ENCODE measurements at places on chromosomes 5 and 9.

DNA sequence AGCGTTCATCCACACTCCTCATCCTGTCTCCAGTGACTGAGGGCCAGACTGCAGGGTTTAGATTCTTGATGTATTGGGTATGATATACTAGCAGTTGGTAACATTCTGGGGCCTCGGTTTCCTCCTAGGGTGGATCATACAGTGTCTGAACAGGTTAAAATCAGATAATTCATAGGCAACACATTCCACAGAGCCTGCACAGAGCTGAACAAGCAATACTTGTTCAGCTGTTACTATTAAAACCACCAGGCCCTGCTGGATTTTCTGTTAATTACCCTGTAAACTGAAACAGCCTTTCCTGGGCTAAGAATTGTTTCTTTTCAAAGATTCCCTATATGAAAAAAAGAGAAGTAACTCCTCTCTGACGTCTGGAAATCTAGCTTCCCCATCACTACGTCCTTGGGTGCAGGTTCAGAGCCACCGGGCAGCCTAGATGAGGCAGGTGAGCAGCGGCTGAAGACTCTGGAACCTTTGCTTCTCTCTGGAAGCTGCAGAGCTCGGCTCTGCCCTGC, 1313.5 kb upstream of the WWC1 start:
- no peak for DNase-seq

- DNase-seq, result peak; percentile 85
These were observed 1.7 kb upstream of the EFNA5 start for GRCh38 chr5:107672211-107673038.

DNA sequence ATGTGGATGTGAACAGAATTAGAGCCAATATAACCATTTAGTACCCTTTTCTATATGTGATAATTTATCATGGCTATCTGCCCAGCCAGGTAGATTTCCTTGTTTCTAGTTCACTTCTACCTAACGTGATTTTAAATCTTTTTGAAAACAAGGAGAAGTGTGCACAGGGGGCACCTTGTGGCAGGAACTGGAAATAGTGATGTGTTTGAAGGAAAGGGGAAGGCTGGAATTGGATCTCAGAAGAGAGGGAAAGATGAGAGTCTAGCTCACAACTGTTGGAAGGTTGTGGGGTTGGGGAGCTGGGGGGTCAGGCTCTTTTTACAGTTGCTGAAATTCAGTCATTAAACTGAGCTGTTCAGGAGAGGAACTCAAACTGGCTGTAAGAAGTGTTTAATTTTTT, 219.5 kb downstream of the KCTD16 start:
- DNase-seq, result no peak

GRCh38 chr9:77194423-77194822, 17.1 kb downstream of the VPS13A start:
- no peak for DNase-seq

- no peak for DNase-seq
These were observed 2.8 kb downstream of the GM2A start for GRCh38 chr5:151255621-151256286.

DNA sequence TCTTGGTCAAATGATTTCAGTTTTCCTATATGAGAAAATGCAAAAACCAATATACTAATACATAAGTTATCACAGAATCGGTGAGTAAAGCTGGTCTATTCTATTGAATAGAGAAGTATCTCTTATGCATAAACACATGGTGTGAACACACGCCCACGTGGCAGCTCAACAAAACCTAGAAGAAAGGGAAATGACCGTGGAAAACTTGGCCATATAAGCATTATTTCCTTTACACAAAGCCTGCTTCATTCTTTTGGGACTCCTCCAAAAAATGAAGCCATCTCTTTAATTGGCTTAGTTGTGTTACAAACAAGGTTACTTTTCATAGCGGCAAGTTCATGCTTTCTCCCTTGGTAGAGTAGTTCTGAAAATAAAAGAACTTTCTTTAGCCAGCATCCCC, 183.2 kb downstream of the TMEM161B start:
- DNase-seq, result no peak

- DNase-seq, result no peak
These were observed 565.7 kb upstream of the WWC1 start for GRCh38 chr5:167725741-167726140.

- no peak for DNase-seq
These were observed 325.6 kb downstream of the ENC1 start for GRCh38 chr5:74314906-74315305.

DNA sequence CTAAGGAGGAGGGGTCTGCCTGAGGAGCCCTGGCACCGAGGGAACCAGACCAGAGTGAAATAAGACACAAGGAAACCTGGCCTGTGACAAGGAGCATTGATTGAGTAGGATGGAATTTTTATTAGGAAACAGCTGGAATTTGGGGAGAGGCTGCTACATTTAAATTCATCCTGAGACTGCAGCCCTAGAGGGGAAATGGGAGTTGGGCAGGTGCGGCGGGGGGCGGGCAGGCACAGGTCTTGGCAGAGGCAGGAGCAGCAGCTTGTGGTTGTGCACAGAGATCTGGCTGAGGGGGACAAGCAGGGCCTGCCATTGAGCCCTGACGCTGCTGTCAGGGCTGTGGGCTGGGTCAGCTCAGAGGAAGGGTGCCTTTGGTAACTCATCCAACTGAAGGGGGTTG, 71.6 kb downstream of the PCDH1 start:
- no peak for DNase-seq

GRCh38 chr9:88927510-88927909, 63.8 kb upstream of the S1PR3 start:
- DNase-seq, result no peak

GRCh38 chr9:12916042-12916441, 141.2 kb downstream of the LURAP1L start:
- DNase-seq, result no peak

DNA sequence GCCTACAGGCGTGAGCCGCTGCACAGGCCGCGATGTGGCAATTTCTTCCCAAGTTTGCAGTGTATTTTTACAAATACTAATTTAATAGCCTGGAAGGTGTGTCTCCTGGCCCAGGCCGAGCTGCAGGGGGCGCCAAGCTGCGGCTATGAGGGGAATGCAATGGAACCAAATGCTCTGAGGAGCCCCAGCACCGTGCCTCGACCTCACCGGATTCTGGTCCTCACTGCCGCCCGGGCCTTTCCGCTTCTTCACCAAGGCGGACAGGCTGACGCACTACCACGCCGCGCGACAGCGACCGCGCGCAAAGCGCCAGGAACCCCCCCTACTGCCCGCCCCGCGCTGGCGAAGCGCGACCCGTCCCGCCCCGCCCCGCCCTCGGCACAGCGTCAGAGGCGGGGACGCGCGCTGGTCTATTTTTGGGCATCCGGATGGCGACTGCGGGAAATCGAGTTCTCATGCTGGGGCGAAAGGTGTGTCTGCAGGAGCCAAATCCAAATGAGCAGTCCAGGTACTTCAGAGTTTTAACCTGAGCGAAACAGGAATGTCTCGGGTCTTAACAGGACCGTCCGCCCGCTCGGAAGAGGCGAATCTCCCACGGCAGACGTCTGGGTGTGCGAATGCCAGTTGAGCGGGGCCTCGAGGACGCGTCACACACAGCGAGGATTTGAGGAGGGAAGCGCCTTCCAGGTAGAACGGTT, 31.7 kb upstream of the PRXL2C start:
- DNase-seq, result peak; percentile 57

GRCh38 chr9:20592673-20593072, 29.6 kb downstream of the MLLT3 start:
- DNase-seq, result no peak

DNA sequence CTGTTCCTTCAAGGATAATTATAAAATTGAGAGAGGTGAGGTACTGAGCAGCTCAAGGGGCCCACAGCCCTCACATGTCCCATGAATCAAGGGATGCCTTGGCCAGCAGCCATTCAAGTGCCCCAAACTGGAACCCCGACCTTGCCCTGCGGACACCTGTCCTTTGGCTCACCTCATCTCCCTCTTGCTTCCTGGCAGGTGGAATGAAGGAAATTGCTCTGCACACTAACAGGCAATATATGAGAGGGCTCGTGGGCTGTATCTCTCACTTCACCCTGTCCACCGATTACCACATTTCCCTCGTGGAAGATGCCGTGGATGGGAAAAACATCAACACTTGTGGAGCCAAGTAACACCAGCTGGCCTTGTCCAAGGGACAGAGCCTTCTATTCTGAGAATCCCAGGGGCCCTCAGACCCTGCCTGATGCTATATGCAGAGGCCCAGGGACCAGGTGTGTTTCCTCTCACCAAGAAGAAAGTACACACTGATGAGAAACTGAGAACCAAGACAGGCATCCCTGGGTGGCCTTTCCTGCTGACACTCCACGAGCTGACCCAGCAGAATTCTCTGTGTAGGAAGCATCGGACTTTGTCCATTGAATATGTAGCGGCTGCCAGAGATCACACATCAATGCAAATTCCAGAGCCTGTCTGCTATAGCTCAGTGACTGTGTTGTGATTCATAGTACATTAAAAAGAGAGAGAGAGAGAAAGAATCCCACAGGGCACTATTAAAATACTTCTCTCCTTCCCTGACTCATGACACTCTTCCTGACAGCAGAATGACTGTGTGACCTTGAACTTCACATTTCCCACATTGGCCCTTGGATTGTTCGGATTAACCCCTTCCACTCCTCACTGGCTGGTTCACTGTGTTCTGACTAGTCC, 92.6 kb downstream of the LIFR start:
- DNase-seq, result no peak

- no peak for DNase-seq
These were observed 128.8 kb upstream of the GPR151 start for GRCh38 chr5:146644831-146645230.

- no peak for DNase-seq
These were observed 17.1 kb upstream of the GRPEL2 start for GRCh38 chr5:149328177-149328576.

DNA sequence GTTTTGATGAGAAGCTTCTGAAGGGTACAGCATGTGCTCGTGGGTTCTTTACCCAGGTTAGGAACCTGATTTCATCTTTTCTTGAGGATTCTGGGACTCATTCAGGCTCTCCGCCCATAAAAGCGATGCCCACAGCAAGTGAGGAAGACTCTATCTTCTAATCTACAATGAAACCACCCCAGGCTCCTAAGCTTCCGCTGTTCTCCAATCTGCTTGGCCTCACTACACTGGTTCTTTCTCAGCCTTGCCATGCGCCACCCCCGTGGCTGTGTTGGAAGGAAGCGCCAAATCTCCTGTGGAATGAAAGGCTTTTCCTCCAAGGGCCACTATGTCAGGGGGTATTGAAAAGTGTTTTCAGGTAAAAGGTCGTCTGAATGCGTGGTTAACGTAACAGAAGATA, 135.6 kb downstream of the MYO10 start:
- DNase-seq, result no peak

- DNase-seq, result no peak
These were observed 10.9 kb upstream of the ZNF366 start for GRCh38 chr5:72518001-72518683.

DNA sequence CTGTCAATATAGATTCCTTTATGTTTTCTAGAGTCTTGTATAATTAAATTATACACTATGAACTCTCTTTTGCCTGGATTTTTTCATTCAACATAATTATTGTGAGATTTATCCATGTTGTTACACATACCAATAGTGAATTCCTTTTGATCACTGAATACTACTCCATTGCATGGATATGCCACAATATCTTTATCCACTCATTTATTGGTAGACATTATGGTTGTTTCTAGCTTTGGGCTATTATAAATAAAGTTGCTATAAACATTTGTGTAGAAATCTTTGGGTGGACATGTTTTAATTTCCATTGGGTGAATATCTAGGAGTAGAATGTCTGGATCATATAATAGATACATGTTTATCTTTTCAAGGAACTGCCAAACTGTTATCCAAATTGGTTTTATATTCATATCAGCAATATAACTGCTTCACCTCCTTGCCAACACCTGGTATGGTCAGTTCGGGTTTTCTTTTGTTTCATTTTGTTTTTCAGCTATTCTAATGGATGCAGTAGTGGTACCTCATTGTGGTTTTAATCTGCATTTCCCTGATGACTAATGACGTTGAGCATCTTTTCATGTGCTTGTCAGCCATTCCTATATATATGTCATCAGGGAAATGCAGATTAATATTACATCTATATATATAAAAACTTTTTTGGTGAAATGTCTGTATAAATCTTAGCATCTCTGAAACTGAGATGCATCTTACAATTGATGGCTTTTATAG, 32.1 kb upstream of the TCF7 start:
- DNase-seq, result no peak

GRCh38 chr9:119078015-119078414, 291.2 kb downstream of the BRINP1 start:
- DNase-seq, result no peak

DNA sequence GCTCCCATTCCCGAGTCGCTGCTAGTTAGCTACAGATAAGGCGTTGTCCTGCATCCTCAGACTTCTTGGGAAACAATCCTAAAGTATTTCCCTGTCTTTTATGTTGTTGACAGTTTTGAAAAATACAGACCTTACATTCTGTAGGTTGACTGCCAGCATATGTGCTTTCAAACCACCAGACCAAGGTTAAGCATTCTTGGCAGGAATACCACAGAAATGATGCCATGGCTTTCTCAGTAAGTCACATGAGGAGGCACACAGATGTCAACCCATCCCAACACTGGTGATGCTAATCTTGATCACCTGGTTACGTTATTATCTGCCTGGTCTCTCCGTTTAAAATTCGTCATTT, 871 bp downstream of the GLE1 start:
- no peak for DNase-seq

DNA sequence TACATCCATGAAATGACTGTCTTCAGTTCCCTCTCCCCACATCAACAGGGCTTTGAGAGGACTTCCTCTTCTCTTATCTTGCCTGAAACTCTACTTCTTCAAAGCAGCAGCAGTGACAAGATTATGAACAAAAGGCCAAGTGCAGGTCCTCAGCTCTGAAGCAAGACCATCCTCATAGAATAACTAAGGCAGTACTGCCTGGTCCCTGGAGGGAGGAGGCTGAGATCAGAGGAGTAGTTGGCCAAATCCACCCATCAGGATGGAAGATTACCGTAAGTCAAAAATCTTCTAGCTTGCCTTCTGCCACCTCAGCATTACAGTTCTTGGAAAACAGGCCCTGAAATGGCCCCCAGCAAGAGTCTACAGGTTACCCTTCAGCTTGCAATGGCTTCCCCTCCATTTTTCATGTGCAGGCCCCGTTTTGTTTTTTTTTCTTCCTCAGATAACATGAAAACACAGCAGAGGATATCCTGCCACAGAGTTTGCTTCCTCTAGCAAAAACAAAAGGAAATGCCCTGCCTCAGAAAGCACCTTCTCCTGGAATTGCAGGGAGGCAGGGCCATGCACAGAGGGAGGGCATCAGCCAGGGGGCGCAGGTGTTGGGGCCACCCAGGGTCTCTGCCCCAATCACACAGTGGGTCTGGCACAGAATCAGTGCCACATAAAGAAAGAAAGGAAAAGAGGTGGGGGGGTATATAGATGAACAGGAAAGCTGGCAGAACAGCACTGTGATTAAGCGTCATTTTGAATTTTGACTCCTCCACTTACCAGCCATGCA, 40.0 kb downstream of the KLHL3 start:
- DNase-seq, result no peak

- no peak for DNase-seq
These were observed 46.0 kb downstream of the CNOT6 start for GRCh38 chr5:180540050-180540694.

- no peak for DNase-seq
These were observed 30.4 kb upstream of the FYB1 start for GRCh38 chr5:39249564-39250274.

GRCh38 chr9:114108016-114108833, 9.1 kb upstream of the KIF12 start:
- peak; percentile 89 for DNase-seq
